ENCODE measurements at places on chromosomes 1 and 21.

DNA sequence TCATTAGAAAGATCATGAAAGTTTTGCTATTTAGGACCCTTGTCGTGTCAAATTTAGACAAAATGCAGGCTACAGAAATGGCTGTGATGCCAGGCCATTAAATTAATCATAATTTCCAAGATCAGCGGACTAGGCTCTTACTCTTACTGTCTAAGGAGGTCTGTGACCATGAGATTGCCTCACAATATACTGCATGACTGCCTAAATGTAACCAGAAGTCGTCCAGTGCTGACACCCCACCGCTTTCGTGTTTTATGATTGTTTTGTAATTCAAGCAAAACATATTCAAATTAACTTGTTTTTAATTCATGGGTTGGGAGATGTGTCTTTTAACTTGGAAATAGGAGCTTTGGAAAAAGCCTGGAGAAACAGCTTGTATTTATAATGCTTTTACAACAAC is 947.5 kb downstream of the BRINP3 start:
- DNase-seq, result no peak

DNA sequence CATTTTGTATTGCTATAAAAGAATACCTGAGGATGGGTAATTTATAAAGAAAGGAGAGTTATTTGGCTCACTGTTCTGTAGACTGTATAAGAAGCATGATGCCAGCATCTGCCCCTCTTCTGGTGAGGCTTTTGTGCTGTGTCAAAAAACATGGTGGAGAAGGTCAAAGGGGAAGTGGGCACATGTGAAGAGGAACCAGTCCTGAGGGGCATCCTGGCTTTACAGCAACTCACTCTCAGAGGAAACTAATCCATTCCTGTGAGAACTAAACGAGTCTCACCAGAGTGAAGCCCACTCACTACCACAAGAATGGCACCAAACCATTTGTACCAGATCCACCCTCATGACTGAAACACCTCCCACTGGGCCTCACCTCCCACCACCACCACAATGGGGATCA is 18.8 kb upstream of the SELP start:
- DNase-seq, result no peak

- DNase-seq, result no peak
These were observed 38.0 kb upstream of the FOXO6 start for GRCh38 chr1:41323243-41323642.

DNA sequence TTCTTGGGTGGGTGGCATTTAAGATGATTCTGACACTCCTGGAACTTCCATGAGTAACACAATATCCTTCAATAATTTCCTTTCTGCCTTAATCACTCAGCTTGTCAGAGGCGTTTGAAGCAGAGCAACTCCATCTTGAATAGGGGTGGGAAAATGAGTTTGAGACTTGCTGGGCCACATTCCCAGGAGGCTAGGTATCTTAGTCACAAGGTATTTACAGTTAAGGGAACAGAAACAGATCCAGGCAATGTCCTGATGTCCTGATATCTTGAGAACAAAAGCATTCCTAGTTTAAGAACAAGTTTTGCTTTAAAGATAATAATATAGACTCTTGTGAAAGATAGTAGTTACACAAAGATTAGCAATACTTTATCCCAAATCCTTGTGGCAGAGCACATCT is 76.6 kb upstream of the KIAA0040 start:
- DNase-seq, result no peak

GRCh38 chr1:212700892-212701819 is 1.5 kb upstream of the BATF3 start:
- DNase-seq, result peak; percentile 57

DNA sequence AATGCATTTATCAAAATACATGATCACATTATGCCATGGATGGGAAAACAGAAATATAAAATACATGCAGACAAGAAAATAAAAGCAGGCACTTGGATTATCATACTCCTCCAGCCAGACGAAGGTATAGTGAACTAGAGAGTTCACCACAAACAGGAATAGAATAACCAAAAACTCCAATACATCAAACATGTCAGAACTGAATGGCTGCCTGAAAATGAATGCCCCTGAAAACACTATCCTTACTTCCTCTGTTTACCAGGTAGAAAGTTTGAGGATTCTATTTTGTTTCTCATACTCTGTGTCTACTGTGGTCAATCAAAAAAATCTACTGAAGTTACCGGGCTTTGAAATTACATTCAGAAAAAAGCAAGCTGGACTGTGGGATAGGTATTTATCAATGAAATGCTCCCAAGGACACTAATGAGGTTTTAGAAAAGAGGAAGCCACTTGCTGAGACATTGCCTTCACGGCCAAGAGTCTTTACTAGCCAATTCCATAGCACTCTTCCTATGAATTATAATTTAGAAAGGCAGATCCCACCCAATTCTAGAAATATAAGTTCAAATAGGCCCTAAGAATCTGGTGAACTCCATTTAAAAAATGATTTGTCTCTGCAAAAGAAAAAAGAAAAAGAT is 197.7 kb downstream of the SMYD3 start:
- no peak for DNase-seq

GRCh38 chr1:28395181-28395580 is 25.6 kb downstream of the PHACTR4 start:
- DNase-seq, result no peak

- no peak for DNase-seq
These were observed 1532.7 kb upstream of the TPTE start for GRCh38 chr21:8988696-8989095.

DNA sequence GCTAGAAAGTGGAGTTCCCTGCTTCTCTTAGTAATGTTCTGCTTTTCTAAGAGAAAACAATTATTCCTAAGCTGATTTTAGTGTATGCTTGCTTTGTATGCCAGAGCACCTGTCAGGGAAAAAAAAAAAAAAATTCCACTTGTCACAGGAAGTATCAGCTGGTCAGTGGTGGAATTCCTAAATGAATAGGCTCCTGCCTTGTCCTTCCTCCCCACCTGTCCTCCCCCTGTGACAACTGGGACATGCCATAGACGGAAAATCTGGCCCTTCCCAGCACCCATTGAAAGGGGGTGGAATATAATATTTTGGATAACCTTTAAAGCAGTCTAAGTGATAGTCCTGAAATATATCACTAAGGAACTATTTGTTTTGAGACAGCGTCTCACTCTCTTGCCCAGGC is 10.8 kb downstream of the FNDC5 start:
- DNase-seq, result no peak

- DNase-seq, result no peak
These were observed 81.7 kb upstream of the TSPAN2 start for GRCh38 chr1:115170961-115171392.

DNA sequence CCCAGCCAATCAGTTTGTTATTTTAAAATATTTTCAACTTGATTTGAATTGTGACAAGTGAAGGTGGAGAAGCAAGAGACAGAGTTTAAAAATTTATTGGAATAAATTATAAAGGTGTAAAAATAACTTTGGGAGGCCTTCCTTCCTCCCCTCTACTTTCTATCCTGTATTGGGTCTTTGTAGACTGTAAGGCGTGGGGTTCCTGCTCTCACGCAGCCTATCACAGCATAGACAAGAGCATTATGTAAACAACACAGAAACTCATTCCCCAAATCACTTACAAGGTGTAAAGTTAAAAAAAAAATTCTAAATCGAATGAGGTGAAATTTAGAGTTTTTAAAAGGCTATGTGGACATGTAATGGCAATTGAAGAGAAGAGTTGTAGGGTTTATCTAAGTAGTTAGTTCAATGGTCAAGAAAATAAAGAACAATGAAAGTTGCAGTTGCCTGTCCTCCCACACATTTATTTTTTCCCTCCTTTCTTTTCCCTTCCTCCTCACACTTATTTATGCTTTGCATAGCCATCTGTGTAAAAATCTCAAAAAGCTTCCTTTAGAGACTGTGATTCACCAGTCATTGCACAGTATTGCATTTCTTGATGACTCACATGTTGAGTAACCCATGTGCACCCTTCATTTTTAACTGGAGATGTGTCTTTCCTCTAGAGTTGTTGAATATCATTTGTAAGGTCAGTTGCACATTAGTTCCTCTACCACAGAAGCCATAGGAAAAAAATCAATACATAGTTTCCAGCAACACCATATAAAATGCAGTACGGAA is 242.2 kb downstream of the PTPRC start:
- DNase-seq, result no peak

GRCh38 chr1:206800891-206801290 is 28.6 kb upstream of the IL10 start:
- no peak for DNase-seq

GRCh38 chr21:44648557-44649311 is 2.5 kb downstream of the KRTAP10-11 start:
- DNase-seq, result no peak

- no peak for DNase-seq
These were observed 142.9 kb upstream of the DUSP10 start for GRCh38 chr1:221884821-221885220.

DNA sequence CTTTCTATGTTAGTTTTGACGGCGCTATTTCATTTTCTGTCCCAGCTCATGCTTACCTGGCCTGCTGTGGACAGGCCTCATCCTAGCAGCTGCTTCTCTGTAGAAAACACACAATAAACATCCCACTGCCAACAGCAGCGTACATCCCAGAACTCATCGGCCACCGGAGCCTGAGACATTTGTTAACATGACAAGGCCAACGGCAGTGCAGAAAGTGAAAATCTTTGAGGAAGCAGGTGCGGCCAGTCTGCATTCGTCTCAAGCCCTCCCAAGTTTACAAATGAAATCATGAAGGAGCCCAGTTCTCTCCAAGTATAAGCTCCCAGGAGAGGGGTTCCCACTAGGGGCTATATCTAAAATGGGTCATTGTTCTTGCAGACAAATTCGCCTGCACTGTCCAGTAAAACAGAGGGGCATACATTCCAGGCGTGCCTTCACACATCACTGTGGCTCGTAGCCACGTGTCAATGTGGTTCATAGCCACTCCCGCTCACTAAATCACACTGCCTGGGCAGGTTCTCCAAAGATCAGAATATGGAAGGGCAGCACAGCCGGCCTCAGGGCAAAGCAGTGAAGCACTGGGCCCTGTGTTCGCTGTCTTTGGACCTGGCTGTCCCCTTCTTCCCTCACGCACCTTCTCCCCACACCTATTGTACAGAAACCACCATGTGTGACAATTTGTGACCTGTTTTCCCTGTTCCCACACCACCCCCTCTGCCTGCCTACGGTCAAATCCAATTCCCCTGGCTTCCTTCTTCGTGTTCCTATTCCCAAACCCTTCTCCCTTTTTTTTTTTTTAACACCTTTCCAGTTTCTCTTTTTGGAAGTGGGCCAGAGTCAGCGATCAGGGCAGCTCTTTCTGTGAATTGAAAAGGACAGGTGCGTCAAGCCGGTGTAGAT is 27.0 kb upstream of the ABCG1 start:
- DNase-seq, result no peak

DNA sequence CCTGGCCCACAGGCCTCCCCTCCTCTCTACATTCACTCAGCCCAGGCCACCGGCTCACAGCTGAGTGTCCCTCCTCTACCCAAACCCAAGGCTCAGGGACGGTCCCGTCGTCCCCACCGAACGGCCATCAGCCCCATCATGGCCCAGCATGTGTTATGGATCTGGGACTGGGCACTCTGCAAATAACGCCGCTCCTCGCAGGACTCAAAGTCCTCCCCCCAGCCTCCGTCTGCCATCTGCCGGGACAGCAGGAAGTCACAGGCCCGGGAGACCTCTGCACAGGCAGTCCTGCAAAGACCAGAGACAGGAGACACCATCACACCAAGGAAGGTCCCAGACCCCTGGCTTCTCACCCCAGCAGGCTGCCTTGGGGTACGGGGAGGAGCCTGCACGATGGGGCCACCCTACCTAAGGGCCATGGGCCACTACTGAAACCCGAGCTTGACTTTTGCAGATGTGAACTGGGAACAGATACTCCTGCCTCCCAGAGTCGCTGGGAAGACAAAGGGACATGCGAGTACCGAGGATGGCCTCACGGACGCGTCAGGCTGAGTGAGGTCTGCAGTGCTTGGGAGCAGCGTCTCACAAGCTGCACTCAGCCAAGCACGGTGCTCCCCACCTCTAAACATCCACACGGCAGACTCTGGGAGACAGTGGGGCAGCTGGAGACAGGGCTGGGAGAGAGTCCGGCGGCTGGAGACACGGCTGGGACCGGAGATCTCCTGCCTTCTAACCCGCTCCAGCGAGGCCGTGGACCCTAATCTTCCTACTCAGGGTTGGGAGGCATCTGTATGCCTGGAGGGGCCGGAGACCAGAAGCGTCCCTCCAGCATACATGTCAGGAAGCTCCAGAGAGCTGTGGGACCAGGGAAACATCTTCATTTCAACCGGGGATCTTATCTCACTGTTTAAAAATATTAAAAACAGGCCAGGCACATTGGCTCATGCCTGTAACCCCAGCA is 10.4 kb upstream of the SPATC1L start:
- no peak for DNase-seq

DNA sequence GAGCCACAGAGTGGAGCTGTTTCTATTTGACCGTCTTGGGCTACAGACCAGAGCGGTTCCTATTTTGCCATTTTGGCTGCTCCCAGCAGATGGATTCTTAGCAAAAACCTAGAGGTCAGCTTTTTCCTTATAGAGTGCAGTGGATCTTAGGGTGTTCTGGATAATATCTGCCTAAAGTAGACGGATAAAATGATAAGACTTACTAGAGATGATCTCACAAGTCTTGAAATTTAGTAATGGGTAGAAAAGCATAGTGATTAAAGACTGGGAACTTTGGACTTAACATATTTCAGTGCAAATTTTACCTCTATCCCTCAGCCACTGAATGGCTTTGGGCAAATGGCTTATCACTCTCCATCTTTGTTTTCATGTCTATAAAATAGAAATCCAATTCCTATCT is 439.8 kb downstream of the ADGRL2 start:
- no peak for DNase-seq
